ENCODE measurements at places on chromosomes 6 and 20. TPM values are rescaled to one million over a fixed set of nuclear protein-coding genes. Genes with fewer than 3 reads are reported as not detected.

Gene PI3
- total RNA-seq, result 1.3 TPM

GRCh38 chr6:113187661-113188060 is 669.5 kb upstream of the MARCKS start:
- DNase-seq, result no peak

Gene DCDC2
- 0.05 TPM for total RNA-seq

GRCh38 chr6:3351105-3351676 is 92.4 kb downstream of the PSMG4 start:
- DNase-seq, result no peak

DNA sequence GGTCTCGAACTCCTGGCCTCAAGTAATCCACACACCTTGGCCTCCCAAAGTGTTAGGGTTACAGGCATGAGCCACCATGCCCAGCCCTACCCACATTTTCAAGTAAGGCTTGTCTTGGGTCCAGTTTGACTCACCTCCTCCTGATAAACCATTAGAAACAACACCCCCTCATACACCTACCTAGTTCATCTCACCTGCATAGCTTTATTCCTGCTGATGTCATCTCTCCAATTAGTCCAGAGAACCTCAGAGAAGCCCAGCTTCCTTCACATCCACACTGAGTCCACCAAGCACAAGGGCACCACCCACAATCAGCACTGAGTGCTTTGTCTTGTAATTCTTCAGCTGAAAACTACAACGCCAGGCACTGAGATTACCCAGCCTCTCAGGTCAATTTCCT is 35.3 kb downstream of the KIF16B start:
- DNase-seq, result peak; percentile 32
